Kidney (tissue), 22 donors: ENCODE measurements at places on chromosomes 16 and 17.

DNA sequence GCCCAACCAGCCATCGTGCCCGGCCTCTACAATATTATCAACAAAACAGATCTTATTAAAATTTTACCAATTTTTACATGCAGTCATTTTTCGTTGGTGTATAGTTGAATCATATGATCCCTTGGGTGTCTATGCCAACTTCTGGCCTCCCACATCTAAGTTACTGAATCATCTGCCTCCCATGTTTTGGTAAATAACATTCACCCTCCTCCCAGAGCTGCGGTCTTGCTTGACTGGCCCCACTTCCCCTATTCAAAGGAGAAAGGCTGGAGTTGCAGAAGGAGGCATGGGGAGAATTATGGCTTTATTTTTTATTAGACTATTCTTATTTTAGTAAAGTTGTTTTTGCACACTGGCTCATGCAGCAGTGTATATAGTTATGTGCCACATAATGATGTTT is 18.5 kb upstream of the CCL23 start:
- DNase-seq: no peak

DNA sequence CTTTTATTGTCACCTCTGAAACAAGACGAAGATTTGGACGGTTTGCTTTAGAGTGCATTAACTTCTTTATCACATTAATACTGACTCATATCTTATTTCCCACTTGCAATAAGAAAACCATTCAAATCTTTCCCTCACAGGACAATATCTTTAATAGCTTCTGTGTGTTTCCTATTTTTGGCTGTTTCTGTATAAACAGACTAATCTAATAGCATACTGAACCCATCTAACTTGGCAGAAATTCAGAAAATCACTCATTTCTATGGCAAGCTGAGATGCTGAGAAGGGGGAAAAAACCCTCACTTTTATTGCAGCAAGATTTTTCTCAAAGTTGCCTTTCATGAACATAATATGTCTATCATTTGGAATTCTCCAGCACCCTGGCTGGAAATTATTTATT is 524.9 kb downstream of the WWOX start:
- DNase-seq: peak; percentile 13

DNA sequence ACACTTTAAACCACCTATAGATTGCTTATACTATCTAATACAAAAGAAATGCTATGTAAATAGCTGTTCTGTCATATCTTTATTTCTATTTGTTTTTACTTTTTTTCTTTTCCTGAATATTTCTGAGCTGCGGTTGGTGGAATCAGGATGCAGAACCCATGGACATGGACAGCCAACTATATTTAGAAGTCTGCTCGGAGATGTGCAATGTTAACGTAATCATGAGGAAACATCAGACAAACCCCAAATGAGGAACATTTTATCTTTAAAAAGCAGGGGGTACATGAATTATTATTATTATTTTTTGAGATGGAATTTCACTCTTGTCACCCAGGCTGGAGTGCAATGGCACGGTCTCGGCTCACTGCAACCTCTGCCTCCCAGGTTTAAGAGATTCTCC is 31.4 kb upstream of the GHDC start:
- DNase-seq: no peak

DNA sequence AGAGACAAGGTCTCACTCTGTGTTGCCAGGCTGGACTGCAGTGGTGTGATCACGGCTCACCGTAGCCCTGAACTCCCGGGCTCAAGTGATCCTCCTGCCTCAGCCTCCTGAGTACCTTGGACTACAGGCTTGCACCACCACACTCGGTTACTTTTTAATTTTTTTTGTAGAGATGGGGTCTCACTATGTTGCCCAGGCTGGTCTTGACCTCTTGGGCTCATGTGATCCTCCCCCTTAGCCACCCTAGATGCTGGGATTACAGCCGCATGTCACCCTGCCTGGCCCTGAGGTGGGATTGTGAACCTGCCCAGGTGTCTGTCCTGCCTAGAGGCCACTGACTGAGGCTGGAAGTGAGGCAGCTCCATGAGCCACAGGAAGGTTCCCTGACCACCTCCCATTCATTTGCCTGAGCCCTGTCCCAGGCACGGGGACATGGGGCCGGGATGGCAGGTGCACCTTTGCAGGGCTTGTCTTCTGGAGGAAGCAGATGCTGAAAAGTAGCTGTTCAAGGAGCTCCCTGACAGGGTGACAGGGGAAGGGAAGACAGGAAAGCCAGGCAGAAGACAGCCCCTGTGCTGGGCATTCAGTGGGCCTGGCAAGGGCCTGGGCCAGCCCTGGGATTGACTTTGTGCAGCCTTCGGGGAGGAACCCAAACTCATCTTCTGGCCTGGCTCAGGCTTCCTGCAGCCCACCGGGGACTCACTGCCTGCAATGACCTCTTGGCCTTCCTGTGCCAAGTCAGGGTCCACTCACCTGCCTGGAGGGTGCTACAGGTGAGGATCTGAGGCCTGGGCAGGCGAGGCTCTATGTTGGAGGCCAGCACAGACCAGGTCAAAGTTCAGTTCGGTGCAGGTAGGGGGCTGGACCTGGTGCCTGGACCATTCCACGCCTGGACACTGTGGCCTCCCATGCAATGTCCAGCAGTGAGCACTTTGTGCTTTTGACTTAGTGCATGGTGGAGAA is 8.1 kb upstream of the NOTUM start:
- DNase-seq: no peak

DNA sequence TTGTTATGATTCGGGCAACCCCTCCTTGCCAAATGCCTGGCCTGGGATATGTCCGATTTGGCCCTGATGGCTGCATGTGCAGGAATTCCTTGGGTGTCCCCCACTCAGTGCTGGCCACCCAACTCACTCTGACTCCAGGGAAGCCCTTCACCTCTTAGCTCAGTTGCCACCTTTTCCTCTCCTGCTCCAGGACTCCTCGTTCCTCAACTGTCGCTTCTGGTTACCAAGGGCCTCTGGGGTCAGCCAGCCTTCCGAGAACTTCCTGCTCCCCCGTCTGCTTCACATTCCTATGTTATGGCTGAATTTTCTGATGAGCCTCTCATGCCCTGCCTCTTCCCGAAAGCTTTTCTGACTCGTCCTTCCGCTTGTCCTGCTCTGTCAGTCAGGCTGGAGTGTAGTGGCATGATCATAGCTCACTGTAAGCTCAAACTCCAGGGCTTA is 63.5 kb downstream of the SPACA3 start:
- DNase-seq: peak; percentile 41

DNA sequence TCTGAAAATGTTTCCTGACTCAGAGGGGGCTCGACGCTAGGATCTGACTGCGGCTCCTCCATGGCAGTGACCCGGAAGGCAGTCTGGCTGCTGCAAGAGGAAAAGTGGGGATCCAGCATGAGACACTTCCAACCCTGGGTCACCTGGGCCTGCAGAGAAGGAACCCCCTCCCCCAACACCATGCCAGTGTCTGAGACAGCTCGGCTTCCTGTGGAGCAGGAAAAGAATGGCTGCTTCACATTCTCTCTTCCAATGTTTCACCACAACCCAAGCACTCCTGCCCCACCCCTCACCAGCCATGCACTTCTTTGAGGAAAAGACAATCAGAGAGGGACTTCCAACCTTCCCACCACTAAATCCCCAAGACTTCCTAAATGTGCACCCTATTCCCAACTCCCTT is 10.8 kb downstream of the TP53 start:
- DNase-seq: no peak

DNA sequence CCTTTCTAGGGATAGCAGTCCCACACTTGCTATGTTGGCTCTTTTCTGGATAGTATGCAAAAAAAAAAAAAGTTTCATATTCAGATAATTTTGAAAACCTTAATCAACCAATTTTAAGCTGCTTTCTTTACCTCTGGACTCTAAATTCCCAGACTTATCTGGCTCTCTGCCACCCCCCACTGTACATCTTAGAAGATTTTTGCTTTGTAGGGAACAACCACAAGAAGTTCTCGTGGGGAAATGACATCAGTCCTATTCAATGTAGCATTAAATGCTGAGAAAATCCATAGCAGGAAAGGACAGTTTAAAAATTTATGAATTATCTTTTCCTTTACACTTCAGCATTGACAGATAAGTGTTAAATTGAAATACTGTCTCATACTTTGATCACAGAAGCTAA is 562.7 kb upstream of the HSBP1 start:
- DNase-seq: peak; percentile 10

GRCh38 chr17:47934856-47935255 is 6.5 kb upstream of the PNPO start:
- DNase-seq: no peak

GRCh38 chr17:19346351-19347255 is 15.9 kb downstream of the B9D1 start:
- DNase-seq: peak; percentile 40

DNA sequence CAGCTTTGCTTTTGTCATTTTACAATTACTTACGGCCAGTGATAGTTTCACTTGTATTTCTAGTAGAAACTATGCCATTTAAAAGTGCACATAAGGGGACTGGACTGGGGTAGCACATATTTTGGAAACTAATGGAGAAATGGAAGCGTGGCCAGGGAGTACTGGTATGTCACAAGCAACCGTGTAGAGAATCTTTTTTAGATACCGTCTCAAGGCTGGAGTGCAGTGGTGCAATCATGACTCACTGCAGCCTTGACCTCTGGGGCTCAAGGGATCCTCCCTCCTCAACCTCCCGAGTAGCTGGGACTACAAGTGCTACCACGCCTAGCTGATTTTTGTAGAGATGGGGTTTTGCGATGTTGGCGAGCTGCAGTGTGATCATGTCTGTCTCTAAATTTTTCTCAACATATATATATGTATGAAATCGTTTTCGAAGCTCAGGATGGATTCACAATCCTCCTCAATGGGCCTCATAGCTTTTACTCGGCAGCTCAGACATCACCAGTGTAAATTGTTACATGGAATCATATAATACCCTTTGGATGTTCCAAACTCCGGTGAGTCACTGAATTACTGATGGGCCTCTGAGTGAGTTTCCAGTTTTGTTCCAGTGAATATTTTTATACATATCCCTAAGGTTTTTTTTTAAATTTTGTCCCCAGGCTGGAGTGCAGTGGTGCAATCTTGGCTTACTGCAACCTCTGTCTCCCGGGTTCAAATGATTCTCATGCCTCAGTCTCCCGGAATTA is 51.7 kb downstream of the ZNF778 start:
- no peak for DNase-seq

GRCh38 chr16:73531021-73531420 is 483.1 kb upstream of the ZFHX3 start:
- no peak for DNase-seq

GRCh38 chr17:74777901-74778515 is 1.9 kb upstream of the NAT9 start:
- no peak for DNase-seq

- no peak for DNase-seq
These were observed 2.2 kb downstream of the SP2 start for GRCh38 chr17:47898241-47898640.

GRCh38 chr17:49992191-49992932 is 2.7 kb downstream of the DLX3 start:
- no peak for DNase-seq

- peak; percentile 98 for DNase-seq
These were observed at the start of gene MNT for GRCh38 chr17:2400877-2401425. TSS of gene MNT (minus strand) at chr17:2401060. CDS start at chr17:2400712, 348 bp downstream.

GRCh38 chr17:66733759-66734158 is 101.2 kb upstream of the CACNG5 start:
- no peak for DNase-seq

GRCh38 chr16:86909359-86910160 is 331.2 kb downstream of the FOXL1 start:
- DNase-seq: no peak

- DNase-seq: peak; percentile 41
These were observed 20.4 kb downstream of the CDR2 start for GRCh38 chr16:22353933-22354541.

DNA sequence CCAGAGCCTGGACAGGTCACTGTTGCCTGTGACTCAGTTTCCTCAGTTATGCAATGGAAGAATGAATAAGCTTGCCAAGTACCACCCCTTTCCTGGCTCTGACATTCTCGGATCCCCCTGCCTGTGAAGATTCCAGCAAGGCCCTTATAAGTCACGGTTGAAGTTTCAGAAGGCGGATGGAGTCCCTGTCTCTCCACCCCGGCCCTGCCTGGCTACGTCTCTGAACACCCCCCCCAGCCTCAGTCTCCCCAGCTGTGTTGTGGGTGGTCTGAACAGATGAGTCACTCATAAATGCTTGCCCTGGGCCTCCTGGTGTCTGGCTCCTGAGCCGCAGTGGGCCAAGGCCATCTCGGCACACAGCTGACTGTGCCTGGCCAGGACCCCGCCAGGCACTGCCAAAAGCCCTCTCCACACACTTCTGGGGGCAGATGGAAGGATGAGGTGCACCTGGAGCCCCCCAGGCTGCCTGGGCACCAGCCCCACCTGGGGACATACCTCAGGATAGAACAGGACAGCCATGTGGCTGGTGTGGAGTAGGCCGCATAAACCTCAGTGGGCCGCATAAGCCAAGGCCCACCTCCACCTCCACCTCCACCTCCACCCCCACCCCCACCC is 15.4 kb downstream of the VASN start:
- DNase-seq: no peak
